ENCODE measurements at places on chromosomes 12 and 14. TPM values are rescaled to one million over a fixed set of nuclear protein-coding genes. Genes with fewer than 3 reads are reported as not detected.

CCDC197 gene
- not detected for total RNA-seq

ESRRB gene
- not detected for total RNA-seq

RPL10L gene
- total RNA-seq, result not detected

GPR137C gene
- total RNA-seq, result under 0.01 TPM

NTS gene
- total RNA-seq, result not detected

GNB3 gene
- total RNA-seq, result not detected

GARIN6 gene
- total RNA-seq, result not detected
